ENCODE measurements at places on chromosomes 1 and 21.

DNA sequence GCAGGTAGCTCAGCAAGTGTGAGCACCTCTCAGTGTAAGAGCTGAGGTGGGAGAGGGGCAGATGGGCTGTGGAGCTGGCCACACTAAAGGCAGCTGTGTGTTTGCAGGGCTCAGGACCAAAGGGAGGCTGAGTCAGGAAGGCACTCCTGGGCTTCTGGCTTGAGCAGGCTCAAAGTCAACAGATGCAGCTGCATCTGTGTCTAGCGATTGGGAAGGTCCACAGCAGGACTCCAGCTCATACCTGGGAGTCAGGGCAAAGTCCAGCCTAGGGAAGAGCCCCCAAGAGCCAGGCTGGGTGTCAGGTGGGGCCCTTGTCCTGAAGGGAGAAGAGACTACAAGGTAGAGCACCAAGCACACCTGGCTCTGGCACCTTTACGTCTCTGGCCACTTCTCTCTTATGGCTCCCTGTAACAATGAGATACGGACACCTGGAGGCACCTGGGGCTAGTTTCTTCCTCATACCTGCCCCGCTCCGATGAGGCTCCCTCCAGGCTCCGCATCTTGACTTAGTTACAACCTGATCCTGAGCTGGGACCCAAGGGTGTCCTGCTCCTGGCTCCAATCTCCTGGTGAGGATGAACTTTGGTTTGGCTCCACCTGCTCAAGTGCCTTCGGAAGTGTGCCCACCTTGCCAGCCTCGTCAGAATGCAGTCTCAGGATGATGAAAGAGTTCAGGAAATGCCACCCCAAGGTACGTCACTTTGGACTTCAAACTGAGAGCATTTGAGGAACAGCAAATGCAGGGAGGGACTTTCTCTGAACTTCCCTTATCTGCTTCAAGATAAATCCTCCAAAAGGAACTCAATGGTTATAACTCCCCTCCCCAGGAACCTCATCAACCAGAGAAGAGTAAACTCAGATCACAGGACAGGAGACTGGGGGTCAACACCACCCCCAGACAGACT, 21.5 kb upstream of the SLC2A1 start:
- no peak for DNase-seq

GRCh38 chr1:163085904-163086268, 16.7 kb downstream of the RGS4 start:
- DNase-seq, result peak; percentile 60

GRCh38 chr1:31926252-31926651, 11.9 kb downstream of the PTP4A2 start:
- DNase-seq, result no peak

DNA sequence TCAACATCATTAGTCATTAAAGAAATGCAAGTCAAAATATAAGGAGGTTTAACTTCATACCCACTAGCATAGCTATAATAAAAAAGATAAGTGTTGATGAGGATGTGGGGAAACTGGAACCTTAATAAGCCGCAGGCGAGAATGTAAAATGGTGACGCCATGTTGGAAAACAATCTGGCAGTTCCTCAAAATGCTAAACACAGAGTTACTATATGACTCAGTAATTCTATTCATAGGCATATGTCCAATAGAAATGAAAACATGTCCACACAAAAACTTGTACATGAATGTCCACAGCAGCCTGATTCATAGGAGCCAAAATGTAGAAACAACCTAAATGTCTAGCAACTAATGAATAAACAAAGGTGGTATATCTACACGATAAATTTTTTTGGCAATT, 23.2 kb downstream of the DDX59 start:
- DNase-seq, result no peak

GRCh38 chr1:178037510-178038253, 56.2 kb upstream of the RASAL2 start:
- peak; percentile 81 for DNase-seq

- DNase-seq, result no peak
Measured at GRCh38 chr1:96475903-96476302, 245.7 kb upstream of the PTBP2 start.

GRCh38 chr1:173210283-173210682, 3.2 kb upstream of the TNFSF4 start:
- DNase-seq, result no peak

DNA sequence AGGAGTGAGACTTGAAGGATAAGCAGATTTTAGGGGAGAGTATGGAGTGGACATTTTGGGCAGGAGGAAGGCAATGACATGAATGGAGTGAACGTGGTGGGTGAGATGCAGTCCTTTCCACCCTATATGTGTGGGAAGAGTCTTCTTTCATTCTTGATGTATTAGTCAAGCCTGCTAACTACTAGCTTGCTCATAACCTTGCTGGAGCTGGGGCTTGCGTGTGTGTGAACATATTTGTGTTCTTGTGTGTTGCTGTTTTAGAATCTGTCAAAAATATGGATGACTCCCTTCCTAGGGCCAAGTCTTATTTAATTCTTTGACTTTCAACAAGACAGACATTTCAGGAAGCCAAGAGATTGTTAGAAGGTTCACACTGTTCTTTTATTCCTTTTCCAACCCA, 132.7 kb downstream of the UCK2 start:
- peak; percentile 15 for DNase-seq

- DNase-seq, result peak; percentile 28
Measured at GRCh38 chr1:37930246-37931101, 16.4 kb downstream of the INPP5B start.

DNA sequence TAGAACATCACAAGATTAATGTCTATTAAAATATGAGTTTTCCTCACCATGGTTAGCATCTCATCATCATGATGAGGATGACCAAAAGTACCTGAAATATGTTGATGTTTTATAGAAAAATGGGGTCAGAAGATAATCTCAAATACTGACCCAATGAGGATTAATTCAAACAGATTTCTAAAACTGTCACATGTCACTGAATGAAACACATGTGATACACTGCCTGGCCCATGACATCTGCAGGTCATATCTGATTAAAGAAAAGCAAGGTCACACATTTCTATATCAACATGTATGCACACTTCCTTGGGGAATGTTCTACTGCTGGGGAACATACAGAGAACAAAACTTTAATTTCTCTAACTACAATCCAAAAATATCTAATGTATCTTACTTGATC, 470.6 kb upstream of the ADGRL2 start:
- DNase-seq, result no peak

DNA sequence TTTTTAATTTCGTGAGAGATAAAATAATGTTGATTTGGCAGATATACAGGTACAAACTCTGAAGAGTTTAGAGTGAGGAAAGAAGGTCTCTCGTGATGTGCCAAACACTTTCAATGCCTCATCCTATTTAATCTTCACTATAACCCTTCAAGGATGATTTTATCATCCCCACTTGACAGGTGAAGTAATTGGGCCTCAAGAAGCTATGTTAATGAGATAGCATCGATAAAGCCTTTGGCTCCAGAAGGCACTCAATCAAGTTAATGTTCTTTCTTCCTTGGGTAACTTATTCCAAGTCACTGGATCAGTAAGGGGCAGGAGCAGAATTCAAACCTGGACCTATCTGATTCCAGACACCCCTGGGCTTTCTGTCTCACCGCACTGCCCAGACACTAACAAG, 7.2 kb downstream of the LMOD1 start:
- no peak for DNase-seq

DNA sequence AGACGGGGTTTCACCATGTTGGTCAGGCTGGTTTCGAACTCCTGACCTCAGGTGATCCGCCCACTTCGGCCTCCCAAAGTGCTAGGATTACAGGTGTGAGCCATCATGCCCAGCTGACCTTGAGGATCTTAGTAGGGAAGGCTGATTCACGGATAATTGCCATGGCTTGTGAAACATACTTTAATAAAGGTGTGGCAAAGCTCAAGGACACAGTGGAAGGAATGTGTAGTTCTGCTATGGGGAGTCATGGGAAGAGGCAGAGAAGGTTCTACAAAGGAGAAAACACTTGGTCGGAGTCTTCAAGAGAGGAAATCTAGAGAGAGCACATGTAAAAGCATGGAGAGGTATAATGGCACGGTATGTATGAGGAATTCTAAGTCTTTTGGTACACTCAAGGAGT, 12.7 kb upstream of the PTCH2 start:
- DNase-seq, result no peak

DNA sequence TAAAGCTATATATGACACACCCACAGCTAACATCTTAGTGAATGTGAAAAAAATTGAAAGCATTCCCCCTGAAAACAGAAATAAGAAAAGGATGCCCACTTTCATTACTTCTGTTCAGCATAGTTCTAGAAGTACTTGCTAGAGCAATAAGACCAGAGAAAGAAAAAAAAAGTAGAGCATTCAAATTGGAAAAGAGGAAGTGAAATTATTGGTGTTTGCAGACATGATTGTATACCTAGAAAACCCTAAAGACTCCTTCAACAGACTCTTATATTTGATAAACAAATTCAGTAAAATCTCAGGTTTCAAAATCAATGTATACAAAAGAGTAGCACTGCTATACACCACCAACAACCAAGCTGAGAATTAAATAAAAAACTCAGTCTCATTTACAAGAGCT, 1461.0 kb downstream of the AMY1C start:
- DNase-seq, result no peak

DNA sequence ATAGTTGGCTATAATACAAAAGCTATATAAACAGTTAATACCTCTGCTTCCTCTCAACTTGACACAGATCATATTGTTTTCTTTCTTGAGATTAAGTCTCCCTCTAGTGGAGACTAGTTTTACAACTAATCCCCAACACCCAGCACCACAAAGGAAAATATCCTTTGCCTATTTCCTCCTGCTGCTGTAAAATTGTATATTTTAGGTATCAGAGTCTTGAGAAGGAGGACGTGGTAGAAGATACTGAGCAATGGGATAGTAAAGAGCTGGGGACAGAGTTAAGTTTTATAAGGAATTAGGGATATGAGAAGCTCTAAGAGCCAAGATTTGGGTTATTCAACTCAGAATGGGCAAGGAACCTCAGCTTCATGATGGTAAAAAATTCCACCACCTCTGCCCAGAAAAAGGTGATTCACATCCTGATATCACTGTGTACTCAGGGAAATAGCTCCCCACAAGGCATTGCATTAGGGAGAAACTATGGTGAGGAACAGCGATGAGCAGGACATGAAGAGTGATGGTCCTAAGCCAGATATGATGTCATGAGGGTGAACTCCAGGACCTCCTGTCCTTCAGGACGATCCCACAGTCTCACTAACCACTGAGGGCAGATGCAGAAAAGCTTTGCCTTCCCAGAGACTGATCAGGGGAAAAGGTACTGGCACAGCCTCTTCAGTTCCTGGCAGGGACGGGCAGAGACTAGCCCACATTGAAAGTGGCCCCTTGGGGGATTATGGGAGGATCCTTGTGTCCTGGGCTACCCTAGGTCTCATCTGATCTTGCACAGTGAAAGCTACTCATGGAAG, 14.7 kb upstream of the CFAP126 start:
- peak; percentile 69 for DNase-seq

DNA sequence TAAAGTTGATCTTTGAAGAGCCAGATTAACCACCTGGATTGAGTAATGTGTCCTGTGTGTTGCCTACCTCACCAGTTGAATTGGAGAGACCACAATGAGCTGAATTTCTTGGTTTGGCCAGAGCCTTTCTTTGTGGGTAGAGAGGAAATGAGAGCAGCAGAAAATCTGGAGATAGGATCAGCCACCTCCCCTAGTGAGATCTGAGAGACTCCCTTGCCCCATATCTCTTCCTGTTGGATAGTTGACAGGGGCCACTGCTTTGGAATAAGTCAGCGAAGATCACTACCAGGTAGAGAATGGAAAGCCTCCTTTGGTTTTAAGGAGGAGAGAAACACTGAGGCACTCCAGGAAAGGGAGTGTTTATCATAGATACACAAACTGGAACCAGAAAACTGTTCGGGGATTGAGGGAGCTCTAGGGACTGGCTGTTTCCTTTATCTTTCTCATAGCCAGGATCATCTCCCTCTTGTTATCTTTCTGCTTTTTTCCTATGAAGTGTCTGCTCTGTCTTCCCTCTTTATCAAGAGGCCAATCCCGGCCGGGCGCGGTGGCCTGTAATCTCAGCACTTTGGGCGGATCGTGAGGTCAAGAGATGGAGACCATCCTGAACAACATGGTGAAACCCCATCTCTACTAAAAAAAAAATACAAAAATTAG, 21.3 kb upstream of the ZNF326 start:
- DNase-seq, result no peak

GRCh38 chr21:41491412-41491811, 16.5 kb downstream of the TMPRSS2 start:
- DNase-seq, result no peak

GRCh38 chr1:203672346-203672745, 45.7 kb downstream of the ATP2B4 start:
- peak; percentile 77 for DNase-seq

DNA sequence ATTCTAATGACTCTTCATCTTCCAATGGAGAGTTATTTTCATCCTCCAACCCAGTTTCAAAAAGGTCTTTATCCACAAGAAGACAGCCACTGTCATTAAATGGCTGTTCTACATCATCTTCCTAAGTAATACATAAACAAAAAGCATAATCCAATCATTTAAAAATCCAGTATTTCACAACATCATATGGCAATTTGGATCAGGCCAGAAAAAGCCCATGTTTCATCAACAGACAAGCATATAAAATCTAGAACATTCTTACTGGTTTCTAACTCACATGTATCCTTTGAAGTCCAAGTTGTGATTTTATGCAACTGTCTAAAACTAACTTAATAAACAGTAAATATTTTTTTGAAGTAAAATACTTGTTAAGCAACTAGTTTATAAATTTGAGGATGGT, 6.6 kb downstream of the CLSPN start:
- DNase-seq, result no peak

GRCh38 chr1:246083416-246083815, 423.7 kb downstream of the SMYD3 start:
- DNase-seq, result no peak

DNA sequence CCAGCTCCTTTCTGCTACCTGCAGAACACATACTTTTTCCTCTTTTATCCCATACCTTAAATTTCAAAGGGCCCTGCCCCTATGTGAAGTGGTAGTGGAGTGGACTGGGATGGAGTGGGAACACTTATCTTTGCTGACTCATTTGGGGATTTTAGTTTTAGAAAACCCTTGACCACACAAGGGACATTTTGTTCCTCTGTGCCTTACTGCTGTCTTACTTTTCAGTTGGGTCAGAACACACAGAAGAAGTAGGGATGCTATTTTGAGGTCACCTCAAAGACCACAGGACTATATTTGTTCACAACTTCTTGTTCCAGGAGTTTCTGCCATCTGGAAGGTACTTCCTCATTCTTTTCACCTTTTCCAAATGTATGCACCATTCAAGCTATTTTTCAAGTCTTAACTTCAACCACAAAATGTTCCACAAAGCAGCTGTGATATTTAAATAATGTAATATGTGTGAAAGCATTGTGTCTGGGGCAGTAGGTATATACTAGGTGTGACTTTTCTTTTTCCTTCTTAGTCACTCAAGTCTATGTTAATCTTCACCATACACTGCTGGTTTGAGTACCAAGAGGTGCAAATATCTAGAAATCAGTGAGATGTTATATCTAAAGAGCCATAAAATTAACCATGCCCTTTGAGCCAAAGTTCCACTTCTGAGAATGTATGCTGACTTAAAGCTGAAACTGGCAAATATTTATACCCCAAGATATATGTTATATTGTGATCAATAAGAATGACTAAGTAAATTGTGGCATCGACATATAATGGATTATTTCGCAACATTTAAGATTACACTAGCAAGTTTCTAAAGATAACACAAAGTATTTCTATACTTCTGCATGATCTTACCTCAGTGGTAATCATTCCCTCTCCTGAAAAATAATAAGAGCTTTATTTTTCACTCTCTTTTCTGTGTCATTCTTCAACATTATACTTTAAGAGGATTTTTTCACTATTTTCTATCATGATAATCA, 308.5 kb downstream of the MRPL39 start:
- DNase-seq, result no peak

Measured in EH (cell line).